CD4-positive, alpha-beta T cell treated with Interleukin-17A for 4 hours (primary cell): ENCODE measurements at places on chromosomes 3 and 15.

DNA sequence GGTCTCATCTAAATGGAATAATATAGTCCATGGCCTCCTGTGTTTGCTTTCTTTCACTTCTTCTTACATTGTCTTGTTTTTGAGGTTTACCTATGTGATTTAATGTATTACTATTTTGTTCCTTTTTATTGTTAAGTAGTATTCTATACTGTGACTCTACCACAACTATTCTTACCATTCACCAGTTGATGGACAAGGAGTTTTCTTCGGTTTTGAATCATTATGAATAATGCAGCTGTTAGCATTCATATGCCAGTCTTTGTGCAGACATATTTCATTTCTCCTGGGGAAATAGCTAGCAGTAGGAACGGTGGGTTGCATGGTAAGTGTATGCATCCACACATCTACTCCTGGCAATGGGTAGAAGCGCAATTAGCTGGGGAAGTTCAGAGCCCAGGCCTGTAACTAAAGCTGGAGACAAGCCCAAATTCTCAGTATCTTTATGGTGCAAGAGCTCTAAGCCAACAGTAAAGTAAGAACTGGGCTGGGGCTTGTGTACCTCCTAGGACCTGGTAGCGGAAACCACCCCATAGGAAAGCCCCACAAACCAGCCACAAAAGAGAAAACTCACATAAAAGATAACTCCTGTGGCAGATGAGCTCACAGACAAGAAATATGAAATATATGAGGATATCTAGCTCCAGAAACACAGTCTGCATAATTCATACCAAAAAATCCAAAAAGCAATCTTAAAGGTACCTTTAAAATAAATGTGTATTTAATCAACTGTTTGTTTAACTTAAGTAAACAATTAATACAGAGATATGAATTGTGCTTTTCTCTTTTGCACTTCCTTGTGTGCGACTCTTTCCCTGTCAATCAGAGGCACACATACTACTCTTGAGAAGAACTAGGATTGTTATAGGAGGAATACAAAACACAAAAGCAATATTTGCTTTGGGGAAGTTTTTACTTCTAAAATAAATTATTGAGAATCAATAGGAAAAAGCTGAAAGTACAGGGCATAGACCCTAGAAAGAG lies 2.7 kb upstream of the CSTA start:
- DNase-seq = peak; percentile 19

- DNase-seq = no peak
Observed at GRCh38 chr15:68330901-68331300, 53.4 kb downstream of the FEM1B start.

GRCh38 chr3:25380222-25380739 lies 47.8 kb upstream of the RARB start:
- DNase-seq = no peak

DNA sequence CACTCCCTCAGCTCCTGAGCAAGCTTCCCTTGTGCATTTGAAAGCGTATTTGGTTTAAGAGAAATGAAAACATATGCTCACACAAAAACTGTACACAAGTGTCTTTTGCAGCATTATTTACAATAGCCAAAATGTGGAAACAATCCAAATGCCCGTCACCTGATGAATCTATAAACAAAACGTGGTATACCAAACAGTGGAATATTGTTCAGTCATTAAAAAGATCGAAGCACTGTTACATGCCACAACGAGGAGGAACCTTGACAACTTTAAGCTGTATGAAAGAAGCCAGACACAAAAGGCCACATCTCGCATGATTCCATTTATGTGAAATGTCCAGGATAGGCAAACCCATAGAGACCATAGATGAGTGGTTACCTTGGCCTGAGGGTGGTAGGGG lies 71.6 kb upstream of the CMTM7 start:
- no peak for DNase-seq

DNA sequence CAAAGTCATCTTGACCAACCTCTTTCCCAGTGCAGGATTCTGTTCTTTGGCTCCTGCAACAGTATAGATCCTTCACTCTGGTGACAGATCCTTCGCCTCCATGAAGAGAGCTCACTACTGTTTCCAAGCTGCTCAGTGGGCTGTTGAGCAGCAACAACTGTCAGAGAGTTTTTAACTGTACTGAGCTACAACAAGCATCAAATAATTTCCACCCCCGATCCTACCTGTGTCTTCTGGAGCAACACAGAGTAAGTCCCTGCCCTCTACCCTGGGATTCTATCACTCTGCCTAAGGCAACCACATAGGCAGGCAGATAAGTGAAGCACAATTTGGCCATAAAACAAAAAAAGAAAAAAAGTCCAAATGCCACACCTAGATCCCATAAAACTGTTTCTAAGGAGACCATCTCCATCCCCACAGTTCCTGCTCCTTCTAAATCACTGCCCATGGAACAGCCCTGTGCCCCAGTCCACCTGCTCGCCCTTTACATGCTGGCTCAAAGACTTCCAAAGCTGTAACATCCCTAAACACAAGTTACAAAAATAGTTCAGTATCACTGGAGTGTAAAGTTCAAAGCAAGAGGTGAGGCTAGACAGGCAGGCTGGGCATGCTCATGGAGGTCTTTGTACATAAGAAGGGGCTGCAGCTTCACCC lies 37.8 kb upstream of the ANPEP start:
- DNase-seq = no peak

GRCh38 chr15:40047415-40048210 lies 8.6 kb upstream of the SRP14 start:
- DNase-seq = peak; percentile 72

- no peak for DNase-seq
Observed at GRCh38 chr15:65638109-65638508, 16.4 kb downstream of the SLC24A1 start.

DNA sequence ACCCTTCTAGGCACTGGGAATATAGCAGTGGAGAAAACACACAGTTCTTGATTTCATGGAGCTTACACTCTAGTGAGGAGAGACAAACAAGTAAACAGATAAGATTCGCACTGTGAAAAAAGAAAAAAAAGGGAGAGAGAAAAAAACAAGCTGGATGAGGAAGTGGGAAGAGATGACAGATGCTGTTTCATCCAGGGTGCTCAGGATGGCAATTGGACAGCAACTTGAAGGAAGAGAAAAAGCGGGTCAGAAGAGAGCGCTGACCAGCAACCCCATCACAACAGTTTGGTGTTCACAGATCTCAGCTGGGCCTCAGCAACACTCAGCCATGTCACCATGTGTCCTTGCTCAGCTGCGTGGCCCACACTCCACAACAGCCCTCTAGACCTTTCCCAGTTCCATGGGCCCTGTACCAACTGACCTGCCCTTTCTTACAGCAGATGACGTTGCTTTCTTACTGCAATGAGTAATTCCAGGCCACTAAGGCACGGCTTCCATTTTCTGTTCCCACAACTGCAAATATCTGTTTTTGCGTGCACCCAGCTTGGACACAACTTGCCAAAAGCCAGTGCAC lies 230.8 kb downstream of the MEX3B start:
- no peak for DNase-seq

GRCh38 chr3:151430821-151431484 lies 29.9 kb downstream of the IGSF10 start:
- DNase-seq = no peak

GRCh38 chr15:80957556-80957955 lies 32.1 kb downstream of the MESD start:
- no peak for DNase-seq

- DNase-seq = peak; percentile 61
Observed at GRCh38 chr3:50587806-50588758, 18.8 kb downstream of the HEMK1 start.

DNA sequence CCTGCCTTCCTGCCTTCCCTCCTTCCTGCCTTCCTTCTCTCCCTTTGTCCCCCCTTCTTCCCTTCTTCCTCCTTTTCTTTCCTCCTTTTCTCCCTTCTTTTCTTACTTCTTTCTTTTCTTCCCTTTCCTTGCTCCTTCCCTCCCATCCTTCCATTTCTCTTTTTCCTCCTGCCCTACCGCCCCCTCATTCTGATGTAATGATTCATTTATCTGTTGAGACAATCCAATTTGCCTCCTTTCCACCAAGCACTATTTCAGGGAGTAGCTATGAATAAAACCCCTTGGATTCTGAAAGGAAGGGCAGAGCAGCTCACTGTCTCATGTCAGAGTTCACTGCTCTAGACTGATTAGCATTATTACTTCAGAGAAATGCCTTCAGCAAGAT lies 462.6 kb downstream of the PDCD6IP start:
- no peak for DNase-seq

DNA sequence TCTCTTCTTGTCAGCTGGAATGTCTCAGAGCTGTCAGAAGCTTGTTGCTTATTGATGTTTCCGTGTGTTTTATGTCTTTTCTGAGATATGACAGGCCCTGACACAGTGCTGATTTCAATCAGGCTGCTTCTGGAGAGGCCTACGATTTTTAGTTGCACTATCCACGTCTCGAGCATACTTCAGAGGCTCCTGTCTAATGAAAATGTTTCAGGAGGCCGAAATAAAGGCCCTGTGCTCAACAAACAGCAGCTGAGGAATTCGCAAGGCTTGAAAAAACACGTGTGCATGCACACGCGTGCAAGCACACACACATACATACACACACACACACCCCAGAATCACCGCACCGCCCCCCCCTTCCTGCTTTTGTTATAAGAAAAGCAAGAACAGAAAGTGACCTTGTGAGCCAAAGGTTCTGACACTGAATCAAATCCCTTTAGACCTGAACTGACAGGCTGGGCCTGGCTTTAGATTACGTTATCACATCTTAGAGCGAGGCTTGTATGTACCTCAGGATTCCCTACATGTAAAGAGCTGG lies 296.6 kb downstream of the NR2F2 start:
- DNase-seq = no peak

DNA sequence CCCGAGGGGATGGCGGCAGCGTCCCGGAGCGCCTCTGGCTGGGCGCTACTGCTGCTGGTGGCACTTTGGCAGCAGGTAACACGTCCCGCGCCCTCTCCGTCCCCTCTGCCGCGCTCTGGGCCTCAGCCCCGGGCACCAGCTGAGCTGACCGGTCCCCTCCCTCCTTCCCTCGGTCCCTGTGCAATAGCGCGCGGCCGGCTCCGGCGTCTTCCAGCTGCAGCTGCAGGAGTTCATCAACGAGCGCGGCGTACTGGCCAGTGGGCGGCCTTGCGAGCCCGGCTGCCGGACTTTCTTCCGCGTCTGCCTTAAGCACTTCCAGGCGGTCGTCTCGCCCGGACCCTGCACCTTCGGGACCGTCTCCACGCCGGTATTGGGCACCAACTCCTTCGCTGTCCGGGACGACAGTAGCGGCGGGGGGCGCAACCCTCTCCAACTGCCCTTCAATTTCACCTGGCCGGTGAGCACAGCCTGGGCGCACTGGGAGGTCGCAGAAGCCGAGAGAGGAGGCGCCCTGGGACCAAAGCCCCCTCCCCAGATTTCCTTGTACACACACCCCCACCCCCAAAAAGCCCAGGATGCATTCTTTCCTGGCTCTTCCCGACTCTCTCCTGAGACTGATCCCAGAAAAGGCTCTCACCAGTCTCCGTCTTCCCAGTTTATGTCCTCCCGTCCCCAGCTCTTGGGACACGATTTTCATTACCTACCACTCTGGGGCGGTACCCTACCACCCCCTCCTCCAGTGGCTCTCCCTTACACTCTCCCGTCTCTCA lies 705 bp downstream of the DLL4 start:
- no peak for DNase-seq

DNA sequence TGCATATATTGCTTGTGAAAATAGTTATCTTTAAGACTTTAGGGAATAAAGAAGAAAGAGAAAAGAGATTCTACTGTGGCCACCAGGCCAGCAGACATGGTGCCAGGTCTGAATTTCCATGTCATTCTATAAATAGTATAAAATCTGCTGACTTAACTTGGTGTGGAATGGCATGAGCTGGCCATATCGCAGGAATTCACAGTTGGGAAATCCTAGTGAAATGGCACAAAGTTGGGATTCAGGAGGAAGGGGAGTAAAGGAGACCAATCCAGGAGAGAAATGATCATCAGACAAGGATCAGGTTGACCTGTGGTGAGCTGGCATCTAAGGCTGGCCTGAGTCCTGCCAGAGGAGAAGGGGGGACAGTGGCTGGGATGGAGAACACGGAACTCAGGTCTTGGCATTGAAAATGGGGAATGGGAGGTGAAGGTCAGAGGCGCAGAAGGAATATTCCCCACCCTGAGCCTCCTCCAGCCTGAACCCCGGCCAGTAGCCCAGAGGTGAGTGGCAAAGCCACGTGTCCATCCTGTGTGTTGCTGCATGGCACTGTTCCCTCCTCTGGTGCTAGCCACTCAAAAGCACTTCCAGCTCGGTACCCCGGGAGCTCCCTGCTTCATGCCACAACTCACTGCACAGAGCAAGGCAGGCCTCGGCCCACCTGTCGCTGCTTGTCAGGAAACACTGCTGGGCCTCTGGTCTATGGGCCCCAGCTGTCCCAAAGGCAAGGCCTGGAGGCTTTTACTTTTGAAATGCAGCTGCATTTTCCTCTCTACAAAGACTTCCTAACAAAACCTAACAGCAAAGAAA lies 51.4 kb downstream of the SSUH2 start:
- no peak for DNase-seq

DNA sequence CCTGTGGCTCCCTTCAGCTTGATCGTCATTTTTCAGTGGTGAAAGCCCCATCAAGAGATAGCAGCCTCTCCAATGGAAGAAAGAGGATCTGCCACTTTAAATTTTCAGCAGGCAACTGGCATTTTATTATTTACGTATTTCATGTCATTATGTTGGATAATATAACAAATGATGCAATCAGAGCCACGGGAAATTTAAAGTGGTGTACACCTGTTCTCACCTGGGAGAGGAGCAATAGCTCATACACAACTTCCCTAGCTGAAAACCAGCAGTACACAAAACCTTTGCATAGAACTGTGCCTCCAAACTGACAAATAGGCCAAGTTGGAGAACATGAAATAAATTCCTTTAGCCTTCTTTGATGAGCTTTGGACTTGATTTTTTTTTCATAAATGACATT lies 136.9 kb downstream of the SATB1 start:
- DNase-seq = no peak

- DNase-seq = no peak
Observed at GRCh38 chr3:72516361-72516760, 331.9 kb downstream of the SHQ1 start.

DNA sequence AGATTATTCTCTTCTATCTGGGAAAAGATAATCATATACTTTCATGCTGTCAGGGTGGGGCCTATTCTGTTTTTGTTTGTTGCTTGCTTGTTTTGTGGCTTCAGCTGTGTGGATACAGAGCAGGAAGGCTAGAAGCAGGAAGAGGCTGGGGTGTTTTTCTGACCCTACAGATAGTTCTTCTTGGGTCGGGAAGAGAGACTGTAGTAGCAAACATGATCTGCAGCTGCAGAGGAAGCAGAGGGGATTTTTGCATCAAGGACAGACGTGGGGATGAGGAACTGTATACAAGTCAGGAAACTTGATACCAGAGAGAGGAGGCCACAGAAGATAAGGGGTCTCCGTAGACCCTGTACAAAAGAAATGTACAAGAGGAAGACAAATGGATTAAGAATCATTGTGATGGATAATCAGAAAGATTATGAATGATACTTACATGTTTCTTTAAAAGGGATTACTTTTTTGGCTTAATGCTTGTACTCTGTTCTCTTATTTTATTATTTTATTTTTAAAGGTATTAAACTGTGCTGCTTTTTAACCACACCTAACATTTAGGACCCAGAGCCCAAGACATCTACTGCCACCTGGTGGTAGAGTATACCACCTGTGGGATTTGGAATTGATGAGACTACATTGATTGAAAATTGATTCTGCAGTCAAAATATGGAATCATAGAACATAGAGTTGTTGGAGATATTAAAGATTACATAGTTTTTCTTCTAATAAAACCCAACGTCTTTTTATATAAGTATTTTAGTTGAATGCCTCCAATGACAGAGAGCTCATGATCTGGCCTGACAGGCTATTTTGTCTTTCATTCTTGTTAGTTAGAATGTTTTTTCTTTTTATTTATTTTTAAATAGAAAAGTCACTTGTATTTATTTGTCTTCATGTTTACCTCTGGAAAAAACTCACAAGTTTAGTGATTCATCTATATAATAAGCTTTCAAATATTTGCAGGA lies 87.3 kb upstream of the ROPN1 start:
- DNase-seq = no peak
